Stimulated activated CD4-positive, alpha-beta T cell treated with anti-CD3 and anti-CD28 coated beads, Interleukin-2, amount 100 ng/mL, for 24 hours (primary cell): ENCODE measurements at places on chromosomes 3 and 15.
A peak's percentile ranks its signal among the peaks of the same experiment; 100 is the strongest.

GRCh38 chr3:98599647-98600411, 6.4 kb upstream of the CPOX start:
- no peak for DNase-seq

- no peak for DNase-seq
These were observed 95.3 kb downstream of the TMCO5A start for GRCh38 chr15:38029736-38030135.

DNA sequence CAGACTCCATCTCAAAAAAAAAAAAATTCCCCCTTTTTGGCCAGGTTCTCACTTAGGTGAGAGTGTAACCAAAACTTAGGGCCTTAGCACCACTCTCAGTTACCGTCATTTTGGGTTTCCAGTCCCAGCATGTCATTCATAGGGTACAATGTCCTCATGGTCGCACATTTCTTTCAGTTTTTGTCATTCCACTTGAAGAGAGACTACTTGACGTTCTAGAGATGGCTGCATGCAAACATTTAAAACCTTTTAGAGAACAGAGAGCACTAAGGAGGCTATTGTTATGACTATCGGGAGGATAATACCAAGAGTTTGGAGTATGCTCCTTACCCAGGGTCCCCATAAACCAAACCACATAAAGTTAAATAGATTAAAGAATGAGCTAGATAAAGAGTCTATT, 37.9 kb upstream of the THUMPD3 start:
- no peak for DNase-seq

DNA sequence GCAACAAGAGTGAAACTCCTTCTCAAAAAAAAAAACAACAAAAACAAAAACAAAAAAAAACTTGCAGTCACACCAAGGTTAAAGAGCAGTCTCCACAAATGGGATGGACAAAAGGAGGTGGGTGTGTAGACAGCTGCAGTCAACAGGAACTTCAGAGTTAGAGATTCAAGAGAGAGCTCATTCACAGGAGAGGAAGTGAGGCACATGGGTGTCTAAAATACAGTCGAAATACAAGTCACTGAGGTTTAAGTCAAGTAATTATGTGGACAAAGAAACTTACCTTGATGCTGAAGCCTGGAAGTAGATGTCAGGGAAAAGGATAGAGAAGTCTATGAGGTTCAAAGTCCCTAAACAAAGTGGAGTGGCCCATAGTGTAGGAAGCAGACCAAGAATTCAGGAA, 14.8 kb downstream of the MRPS11 start:
- no peak for DNase-seq

DNA sequence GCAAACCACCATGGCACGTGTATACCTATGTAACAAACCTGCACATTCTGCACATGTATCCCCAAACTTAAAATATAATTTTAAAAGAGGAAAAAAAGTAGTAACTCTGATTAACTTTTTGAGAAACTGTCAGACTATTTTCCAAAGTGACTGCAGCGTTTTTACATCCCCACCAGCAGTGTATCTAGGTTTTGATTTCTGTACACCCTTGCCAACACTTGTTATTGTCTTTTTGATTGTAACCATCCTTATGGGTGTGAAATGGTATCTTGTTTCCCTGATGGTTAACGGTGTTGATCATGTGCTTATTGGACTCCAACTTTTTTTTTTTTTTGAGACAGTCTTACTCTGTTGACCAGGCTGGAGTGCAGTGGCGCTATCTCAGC, 23.0 kb upstream of the ALPK3 start:
- no peak for DNase-seq

DNA sequence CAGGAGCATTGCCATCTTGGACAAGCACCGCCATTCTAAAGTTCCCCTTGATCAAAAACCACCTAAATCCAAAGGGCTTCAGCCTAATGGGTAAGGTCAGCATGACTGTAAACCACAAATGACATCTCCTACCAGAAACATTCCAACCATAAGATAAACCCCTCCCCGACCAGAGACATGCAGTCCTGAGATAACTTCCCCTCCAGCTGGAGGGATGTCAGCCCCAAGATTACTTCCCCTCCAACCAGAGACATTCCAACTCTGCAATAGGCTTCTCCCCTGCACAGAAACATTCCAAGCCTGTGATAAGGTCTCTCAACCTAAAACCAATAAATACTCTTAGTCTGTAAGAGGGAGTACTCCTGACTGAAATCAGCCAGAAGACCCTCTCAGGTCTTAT, 62.7 kb upstream of the DNAJC19 start:
- DNase-seq: no peak

- no peak for DNase-seq
These were observed 354.6 kb upstream of the ROPN1 start for GRCh38 chr3:124346487-124346886.

- no peak for DNase-seq
These were observed 66.3 kb upstream of the POLG start for GRCh38 chr15:89400782-89401545.

GRCh38 chr3:14455571-14456317, 53.3 kb downstream of the SLC6A6 start:
- no peak for DNase-seq

- no peak for DNase-seq
These were observed 108.3 kb downstream of the OCA2 start for GRCh38 chr15:27990521-27991515.

DNA sequence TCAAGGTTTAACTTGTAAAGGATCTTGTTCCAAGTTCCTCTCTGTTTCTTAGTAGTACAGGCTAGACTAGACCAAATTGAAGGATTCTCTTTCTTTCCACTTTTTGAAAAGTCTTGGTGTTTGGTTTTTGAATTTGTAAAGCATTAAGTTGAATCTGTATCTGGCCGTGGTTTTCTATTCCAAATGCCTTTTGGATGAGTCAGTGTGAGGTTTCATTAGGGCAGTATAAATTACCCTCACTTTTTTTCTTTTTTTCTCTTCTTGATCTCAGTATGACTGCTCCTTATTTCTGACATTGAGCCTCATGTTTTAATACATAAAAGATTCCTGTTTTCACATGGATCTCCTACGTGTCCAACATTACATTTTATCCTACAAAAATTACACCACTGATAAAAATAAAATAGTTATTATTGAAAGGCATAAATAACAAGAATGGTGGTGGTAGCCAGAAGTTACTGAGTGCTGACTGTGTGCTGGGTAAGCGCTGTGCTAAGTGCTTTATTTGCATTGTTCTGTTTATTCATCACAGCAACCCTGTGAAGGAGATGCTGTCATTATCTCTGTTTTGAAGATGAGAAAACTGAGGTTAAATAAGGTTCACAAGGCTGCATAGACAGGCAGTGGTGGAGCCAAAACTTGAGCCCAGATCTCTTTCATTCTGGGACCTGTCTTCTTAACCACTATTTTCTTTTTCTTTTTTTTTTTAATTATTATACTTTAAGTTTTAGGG, 48.3 kb downstream of the MITF start:
- no peak for DNase-seq

- DNase-seq: no peak
These were observed 75.6 kb downstream of the ST6GAL1 start for GRCh38 chr3:187005827-187006481.

DNA sequence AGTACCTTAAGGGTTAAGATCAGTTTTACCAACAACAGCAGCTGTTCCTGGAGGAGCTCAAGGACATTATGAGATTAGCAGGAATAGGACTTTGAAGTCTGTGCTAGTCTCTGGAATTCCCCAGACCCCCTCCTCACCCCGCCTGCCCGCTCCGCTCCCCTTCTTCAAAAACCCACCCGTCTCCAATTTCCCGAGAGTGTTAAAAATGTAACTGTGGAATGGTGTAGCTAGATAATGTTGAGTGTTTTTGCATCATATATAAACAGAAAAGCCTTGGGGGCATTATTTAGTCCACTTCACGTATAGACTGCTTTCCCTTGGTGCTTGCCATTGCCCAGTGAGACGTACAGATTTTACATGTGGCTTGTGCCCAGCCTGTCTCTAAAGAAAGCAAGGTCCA, 65.0 kb upstream of the SEMA6D start:
- no peak for DNase-seq

- no peak for DNase-seq
These were observed 958.8 kb upstream of the NR2F2 start for GRCh38 chr15:95371664-95372063.

DNA sequence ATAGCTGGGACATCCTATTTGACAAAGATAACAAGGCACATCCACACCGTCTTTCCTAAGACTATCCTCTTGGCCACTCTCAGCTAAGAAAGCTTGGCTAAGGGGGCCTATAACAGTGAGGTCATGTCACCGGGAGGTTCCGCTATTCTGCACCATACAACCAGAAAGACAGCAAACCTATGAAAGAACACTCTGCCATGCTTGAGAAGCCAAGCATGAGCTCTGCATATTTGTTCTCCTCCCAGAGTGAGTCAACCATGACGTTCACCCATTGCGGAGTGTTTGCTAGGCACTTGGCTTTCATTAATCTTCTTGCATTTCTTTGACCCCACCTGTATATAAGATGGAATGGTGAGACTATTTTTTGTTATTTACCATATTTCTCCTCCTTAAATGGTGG, 141.2 kb downstream of the GMNC start:
- DNase-seq: no peak

DNA sequence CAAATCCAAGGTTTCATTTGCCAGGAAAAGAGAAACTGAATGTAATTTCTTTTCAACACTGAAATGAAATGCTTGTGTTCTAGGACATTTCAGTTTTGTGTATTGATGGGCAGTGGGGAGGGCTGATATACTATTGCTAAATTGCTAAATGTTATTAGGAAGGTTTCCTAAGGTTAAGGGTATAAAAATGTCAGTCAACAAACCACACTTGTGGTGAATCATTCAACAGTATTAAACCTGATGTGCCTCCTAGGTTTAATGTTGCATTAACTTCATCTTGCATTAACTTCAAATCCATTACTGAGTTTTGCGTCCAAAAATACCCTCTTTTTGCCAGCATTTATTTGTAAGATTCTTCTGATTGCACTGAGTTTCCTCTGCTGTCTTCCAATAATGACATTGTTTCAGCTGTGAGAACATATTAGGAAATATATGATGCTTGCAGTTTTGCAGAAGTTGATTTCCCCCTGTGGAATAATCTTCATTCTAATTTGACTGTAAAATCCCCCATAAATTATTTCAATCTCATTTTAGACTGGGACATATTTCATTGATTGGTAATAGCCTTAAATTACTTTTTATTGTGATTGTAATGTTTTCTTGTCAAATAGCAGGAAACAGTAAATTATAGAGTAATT, 758.3 kb downstream of the GBE1 start:
- no peak for DNase-seq

GRCh38 chr3:156547637-156548036, 7.3 kb downstream of the SSR3 start:
- DNase-seq: no peak

GRCh38 chr15:77807611-77808010, 174.9 kb upstream of the LINGO1 start:
- no peak for DNase-seq

DNA sequence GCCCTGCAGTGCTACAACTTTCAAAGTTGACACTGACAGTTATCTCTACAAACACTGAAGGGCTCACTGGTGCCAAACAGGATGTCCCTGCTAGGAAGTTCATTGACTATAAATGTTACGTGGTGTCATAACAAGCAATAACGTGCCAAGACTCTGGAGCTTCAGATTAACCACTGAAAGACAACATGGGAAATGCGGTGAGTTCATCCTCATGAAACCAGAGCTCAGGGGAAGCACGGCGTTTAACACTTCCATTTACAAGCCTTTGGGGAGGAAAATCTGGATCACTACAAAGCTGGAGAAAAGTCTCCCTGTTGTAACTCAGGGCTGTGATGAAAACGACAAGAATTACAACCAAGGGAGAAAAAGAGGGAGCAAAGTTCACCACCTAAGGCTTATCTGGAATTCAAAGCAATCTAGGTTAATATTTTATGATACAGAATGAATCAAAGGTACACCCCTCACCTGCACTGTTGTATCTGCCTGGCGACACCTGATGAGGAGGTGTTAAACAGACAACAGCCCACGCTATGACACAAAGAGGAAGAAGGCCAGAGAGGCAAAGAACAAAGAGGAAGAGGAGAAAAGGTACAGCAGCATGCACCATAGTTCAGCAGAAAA, 27.0 kb downstream of the SHQ1 start:
- DNase-seq: no peak

DNA sequence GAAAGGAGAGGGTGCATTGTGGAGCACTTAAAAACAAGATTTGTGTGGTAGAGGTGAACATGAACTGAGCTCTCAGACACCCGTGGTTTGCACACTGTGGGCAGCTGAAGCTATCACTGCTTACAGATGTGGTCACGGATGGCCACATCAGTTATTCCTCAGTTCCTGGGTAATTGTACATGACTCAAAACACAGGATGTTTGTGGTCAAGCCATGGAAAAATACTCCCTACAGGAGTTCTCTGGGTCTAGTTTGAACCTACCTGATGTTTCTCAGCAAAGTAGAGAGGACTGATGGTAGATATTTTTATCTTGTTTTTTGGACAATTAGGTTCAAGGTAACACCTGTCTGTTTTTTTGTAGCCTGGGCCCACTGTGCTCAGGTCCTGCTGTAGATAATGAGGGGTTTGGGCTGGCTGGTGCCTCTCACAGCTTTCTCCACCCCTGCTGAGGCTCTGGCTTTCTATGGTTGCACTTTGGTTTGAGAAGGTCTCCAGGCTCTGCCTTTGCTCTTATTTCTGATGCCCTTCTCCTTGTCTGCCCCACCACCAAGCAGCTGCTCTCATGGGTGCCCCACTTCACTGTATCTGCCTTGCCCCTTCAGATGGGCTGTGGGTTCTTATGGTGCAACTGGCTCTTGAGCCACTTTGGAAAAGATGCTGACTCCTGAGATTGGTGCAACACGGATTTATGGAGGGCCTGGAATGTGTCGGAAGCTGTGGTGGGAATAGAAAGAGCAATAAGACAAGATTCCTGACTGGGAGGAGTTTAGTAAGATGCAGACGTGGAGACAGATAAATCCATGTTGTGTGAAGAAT, 40.1 kb downstream of the CDCP1 start:
- DNase-seq: peak; percentile 68

DNA sequence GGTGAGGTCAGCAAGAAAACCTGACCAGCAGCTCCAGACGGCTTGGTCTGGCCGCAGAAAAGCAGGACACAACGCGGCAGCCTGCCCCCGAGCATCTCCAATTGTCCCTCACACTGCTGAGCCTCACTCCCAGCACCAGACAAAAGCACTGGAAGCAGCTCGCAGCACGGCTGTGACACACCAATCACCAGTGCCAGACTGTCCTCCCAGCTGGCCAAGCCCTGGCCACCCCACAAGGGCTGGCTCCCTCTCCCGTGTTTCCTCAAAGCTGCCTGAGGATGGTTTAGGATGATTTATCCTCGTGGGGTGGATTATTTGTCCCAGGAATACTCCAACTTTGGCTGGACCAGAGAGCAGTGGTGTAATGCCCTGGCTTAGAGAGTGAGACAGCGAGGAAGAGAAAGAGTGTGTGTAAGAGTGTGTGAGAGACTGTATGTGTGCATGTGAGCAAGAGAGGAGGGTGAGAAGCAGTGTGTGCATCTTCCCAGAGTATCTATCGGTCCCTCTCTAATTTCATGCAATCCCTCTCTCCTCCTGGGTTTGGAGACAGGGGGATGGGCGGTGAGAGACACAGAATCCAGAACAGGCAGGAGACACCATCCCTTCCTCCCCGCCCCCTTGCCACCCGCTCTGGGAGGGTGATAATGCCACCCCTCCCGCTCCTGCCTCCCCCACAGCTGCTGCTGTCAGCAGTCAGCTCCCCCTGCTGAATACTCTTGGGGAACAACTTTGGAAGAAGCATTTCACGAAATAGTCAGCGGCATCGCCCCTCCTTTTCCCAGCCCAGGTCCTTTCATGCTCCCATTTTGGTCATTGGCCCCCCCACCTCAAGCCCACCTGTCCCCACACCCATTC, 34.2 kb downstream of the SEMA5B start:
- DNase-seq: no peak

GRCh38 chr15:76795217-76795616, 109.9 kb downstream of the SCAPER start:
- DNase-seq: no peak
